GM13977 (cell line): ENCODE measurements at places on chromosomes 7 and 10.
A peak's percentile ranks its signal among the peaks of the same experiment; 100 is the strongest.

- no peak for DNase-seq
These were observed 120.7 kb downstream of the SRPK2 start for GRCh38 chr7:105268056-105268455.

DNA sequence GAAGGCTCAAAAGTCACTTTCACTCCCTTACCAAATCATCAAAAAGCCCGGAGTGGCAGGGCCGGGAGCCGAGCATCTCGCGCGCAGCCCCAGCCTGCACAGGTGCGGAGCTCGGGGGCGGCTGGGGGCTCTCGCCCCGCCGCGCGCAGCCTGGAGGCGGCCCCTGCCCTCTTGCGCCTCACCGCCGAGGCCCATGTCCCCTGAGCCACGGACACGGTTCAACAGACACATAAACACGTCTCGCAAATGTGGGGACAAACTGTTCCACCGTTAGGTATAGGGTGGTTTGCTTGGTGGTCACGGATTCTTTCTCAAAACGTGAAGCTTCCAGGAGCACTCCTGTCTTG is 700 bp downstream of the GSAP start:
- peak; percentile 68 for DNase-seq

GRCh38 chr7:108406222-108406890 is 49.9 kb downstream of the NRCAM start:
- DNase-seq, result no peak

DNA sequence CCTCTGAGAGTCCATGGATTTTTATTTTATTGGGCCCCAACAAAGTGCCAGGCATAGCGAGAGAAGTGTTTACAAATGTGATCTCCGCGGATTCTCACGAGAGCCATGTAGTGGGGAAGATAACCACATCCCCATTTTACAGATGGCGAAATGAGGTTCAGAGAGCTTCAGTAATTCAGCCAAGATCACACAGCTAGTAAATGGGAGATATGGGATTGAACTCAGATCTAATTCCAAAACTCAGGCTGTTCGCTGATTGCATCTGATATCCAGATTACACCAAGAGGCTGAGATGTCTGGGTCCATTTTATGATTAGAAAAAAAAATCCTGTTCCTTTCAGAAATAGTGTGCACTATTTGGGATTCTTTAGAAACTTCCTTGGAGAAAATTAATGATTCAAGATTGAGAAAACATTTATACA is 1.3 kb downstream of the FAS start:
- DNase-seq, result peak; percentile 63

- peak; percentile 57 for DNase-seq
These were observed 1.6 kb downstream of the ADCK2 start for GRCh38 chr7:140674356-140674800.

GRCh38 chr10:51001587-51001986 is 72.7 kb upstream of the PRKG1 start:
- DNase-seq, result no peak

DNA sequence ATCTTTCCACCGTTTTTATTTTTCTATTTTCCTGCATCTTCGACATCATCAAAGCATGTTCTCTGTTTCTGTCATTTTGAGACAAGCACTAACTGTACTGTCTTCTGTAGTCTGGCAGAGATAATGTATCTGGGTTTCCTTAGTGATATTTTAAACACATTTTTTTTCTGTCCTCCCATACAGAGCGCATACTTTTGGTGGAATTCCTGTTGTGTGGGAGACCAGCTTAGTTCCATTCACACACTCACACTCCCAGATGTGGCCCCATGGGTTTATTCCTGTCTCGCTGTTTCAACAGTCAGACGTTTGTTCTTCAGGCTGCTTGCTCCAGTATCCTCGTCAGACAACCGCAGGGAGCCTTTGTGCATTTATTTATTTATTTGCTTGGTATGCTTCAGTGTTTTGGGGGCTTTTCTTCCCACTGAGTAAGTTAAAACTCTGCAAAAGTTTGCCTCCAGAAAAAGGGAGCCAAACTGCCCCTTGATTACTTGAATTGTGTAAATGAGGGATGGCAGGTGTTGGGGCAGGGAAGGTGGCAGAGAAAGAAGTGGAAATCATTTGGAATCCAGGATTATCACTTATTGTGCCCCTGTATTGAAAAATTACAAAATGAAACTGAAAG is 456.8 kb upstream of the KLF6 start:
- DNase-seq, result no peak

DNA sequence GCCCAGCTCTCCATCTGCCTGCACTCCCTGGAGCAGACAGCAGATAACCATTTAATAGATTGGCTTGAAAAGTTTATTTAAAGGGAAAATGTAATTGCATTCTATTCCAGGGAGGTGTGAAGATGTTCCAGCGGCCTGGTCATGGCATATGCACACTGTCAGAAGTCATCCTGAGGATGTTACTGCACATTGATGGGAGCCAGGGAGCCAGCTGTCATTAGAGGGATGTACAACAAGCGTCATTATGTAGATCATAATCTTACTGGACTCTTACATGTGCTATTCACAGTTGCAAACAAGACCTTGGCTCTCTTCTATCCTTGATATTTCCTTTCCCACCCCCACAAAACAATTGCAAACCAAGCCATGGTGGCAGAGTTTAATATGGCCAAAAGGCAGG is 65.4 kb downstream of the FAM204A start:
- DNase-seq, result no peak

DNA sequence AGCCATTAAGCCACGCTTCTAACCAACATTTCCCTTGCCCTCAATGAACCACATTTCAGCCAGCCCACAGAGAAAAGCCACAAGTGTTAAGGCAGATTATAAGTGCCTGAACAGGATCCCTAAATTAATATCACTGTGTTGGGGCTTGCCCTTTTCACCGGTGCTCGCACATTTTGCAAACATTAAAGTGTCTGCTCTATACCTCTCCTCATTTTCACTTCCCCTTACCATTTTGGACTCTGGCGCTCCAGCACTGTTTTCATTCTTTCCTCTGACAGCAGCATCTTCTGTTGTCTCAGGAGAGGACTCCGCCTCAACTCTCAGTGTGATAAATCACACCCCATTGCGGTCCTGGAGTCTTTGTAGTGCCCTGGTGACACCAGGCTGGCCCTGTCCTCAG is 274.2 kb downstream of the BAMBI start:
- no peak for DNase-seq

DNA sequence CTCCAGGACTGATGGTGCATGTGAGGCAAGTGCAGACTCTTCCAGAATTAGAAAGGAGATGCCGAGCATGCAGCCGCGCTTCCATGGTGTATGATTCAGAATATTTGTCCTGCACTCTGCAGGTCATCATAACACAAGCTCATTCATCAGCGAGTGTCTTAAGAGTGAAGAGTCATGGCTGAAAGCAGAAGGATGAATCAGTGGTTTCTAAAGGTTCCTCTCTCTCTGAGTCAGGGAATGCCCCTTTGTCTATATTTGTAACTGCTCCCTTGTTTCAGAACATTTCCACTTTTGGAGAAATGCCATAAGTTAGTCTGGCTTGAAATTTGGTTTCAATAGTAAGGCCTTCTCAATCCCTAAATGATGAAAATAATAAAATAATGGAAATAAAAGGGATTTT is 52.3 kb downstream of the HECW1 start:
- DNase-seq, result peak; percentile 75

GRCh38 chr7:74454925-74455288 is 1.2 kb downstream of the GTF2IRD1 start:
- DNase-seq, result no peak

- no peak for DNase-seq
These were observed 165.0 kb upstream of the CALN1 start for GRCh38 chr7:72577107-72577506.

DNA sequence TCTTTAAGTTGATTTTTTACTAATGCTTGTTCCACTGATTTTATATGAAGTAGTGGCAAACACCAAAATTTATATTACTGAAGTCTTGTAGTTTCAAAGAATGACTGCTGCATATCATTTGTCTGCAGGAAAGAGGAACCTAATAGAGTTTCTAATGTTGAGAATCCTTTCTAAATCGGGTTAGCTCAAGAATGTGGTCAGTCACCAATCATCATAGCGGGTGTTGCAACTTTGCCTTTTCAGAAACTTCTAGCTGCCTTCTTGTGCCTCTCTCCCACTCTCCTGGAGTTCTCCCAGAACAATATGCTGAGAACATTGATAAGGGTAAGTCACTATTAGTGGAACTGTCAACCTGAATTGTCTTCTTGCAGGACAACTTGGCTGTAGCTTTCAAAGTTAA is 524.8 kb upstream of the SORCS1 start:
- DNase-seq, result no peak

GRCh38 chr10:124124123-124124768 is 30.8 kb upstream of the CHST15 start:
- DNase-seq, result no peak

DNA sequence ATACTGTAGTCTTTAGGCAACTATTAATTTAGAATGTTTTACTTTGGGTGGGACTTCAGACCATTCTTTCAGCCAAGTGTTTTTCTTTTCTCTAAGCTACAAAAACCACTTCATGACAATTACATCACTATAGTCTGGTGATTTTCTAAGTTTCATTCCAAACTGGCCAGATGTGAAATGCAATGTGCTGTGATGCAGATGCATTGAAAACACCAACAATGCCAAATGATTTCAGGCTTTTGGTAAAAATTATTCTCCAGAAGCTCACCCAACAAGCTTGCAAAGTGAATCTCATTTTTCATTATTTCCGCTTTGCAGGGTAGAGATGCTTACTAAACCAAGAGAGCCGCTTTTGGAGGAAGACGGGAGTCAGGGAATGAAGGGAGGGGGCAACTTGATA is 118.4 kb upstream of the ANK3 start:
- no peak for DNase-seq

DNA sequence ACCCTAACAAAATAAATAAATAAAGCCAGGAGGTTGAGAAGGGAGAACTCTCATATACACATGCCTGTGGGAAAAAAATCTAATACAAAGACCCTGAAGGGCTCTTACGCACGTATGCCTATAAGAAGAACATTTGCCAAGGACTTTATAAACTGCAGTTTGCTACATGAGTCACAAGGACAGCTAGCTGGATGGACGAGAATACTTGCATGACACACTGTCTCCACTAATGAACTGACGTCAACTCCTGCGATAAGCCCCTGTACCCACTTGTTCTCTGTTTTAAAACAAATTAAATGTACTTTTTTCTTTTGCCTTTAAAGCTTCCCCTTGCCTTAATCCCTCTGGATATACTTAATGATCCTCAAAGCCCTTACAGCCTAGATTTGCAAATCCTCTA is 374.6 kb upstream of the GHITM start:
- no peak for DNase-seq

GRCh38 chr10:103645141-103646054 is 151.9 kb downstream of the NEURL1 start:
- DNase-seq, result no peak

DNA sequence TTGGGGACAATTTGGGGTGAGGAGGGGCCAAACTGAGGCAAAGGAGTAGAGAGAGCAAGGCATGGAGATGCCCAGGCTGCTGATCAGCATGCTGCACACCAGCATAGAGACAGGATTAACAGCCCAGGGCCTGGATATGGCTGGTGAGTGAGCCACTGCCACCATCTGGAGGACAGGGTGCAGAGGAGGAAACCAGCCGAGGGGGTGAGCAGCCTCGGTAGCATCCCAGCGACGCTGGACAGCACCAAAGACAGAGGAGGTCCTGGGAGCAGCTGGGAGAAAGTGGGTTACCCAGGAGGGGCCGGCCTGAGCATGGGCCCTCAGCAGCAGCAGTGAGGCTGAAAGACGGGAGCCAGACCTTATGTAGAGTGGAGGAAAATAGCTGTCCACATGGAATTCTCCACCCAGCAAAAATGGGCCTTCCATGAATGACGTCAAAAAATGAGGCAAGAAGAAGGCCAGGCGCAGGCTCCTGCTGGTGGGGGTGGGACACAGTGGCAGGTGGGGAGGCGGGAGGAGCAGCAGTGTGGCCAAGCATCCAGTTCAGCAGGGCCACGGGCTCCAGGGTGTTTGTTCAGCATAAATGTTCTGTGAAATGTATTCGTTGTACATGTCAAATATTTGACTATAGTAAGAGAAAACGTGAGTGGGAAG is 16.7 kb downstream of the RET start:
- no peak for DNase-seq

DNA sequence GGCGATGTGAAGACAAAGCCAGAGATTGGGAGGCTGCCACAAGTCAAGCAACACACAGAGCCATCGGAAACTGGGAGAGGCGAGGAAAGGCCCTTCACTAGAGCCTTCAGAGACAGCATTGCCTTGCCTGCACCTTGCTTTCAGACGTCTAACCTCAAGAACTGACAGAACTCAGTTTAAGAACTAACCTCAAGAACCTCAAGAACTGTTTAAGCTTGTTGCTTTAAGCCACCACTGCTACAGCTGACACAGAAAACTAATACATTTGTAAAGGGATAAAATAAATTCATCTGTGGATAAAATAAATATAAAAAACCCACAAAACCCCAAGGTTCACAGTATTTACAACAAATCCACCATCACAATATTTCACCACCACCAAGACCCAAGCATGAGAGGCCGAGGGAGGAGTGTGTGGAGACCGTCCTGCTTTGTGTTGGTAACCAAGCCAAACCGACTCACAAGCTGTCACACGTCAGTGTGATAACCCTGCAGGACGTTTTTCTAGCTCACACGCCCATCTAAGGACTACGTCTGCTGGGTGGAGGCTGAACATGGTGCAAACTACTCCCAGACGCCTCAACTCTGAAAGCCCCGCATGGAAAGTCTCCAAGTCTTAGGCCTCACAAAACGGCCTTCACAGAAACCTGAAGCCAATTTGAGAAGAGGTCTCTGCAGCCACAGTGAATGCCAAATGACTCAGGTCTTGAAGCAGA is 116.8 kb downstream of the ABLIM1 start:
- no peak for DNase-seq

DNA sequence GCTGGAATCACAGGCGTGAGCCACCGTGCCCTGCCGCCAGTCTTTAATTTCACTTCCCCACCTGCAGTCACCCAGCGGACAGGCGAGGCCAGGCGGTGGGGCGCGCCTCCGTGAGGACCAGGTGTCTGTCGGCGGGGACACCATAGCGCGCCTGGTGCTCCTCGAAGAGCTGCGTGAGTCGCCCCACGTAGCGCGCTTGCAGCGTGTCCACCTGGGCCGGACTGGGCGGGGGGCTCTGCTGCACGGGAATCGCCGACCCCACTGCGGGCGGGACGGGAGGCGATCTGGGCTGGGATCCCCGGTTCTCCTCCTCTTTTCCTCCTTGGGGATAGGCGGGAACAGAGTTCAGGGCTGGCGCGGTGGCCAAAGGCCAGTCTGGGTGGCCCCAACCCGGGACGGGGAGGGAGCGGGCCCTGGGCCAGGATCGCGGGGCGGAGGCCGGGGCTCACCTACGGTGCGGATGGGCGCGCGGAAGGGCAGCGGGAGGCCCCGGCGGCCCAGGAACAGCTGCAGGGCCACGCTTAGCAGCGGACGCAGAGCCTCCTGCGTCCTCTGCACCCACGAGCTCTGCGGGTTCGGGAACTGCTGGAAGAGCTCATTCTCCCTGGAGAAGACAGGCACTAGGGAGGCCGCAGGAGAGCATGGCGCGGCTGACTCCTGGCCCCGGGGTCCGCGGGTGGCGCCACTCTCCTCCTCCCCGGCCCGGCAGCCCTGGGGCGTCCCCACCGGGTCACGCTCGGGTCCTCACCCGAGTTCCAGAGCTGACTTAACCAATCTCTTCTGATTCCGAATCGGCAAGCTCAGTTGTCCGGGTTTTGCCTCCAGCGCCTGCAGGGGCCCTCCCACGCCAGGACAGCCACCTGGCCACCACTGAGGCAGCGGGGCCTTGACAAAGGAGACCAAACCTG is 1.1 kb upstream of the MOGAT3 start:
- DNase-seq, result no peak
